Endodermal cell (in vitro differentiated cells): ENCODE measurements at places on chromosomes 16 and 17.

DNA sequence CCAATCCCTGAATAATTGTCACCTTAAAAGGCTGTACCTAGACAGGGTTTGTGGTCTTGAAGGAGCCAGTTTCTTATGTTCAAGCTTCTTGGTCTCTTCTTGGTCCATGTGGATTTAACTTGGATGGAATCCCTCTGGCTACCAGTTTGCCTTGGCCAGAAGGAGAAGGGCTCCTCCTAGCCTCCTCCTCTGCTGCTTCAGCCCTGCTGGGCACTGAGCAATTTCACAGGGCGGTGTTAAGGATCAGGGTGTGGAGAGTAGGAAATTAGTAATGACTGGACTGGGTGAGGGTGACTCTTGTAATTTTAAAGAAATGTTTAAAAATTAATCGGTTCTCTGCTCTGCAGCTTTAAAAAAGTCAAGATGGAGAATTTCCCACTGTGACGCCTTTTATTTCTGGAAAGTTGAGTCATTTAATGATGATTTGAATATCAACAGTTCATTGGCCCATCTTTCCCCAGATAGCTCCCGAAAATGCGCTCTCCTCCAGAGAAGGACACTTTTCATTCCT is 96.4 kb downstream of the MSI2 start:
- no peak for DNase-seq

DNA sequence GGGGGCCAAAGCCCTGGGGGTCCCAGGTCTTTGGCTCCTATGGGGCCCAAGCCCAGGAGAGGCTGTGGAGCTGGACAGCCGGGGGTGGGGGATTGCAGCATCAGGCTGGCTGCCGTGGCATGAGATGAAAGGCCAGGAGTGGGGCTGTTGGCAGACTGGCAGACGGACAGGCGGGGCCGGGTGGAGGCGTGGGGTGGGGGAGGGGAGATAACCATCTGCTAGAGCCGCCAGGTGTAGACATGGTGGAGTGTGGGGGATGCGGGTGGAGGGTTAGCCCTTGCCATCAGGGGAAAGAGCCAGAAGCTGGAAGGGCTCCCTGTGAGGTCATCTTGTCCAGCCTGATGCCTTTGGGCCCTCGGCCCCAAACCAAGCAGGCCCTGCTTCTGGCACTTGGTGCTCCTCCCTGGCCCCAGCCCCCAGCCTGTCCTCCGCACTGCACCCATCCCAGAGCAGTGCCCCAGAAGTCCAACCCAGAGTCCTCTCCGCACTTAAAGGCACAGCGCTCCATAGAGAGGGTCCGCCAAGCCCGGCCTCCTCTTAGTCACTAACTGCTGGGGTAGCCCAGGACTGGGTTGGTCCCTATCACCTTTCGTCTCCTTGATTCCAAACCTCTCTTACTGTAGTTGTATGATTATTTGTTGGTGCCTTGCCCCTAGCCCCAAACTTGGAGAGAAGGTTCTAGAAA is 33.3 kb upstream of the DLX4 start:
- DNase-seq: no peak

- no peak for DNase-seq
These were observed 23.0 kb downstream of the DNAH2 start for GRCh38 chr17:7740481-7741001.

DNA sequence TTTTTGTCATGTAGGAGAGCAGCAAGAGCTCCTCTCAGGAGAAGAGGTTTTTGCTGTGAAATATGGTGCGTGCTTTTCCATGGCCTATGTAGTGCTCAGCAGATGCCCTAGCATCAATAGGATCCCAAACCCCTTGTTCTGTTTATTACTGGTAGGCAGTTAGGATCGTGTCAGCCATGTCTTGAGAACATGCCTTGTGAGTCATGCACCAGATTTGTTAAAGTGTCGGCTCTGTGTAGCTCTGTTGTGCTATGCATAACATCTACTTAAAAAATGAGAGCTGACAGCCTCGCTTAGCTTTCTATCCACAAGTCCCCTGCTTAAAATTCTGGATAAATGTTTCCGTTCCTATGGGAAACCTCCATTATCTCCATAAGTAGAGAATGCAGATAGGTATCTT is 4.4 kb upstream of the EIF4A3 start:
- no peak for DNase-seq

DNA sequence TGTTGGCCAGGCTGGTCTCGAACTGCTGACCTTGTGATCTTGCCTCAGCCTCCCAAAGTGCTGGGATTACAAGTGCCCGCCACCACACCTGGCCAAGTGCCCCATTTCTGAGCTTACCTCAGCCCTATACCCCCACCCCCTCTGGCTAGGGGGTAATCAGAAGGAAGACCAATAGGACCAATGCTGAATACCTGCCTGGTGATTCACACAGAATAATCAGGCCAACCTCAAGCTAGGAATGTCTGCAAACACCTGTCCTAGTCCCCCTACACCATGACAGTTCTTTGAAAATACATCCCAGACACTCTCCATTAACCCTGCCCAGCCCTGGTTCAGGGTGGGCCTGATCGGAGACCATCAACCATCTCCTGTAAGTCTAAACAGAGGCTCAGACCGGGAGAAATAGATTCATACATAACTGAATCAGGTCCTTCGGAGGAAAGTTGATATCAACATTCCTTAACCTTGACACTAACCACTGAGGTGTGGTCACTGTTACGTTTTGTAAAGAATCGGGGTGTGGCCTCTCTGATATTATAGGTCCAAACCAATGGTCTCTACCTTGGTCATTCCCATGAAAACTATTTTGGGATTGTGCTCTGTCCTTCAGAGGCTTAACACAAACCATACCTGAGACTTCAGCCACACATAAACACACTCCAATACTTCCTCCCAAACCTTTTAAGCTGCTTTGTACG is 130.8 kb downstream of the GAS7 start:
- no peak for DNase-seq

DNA sequence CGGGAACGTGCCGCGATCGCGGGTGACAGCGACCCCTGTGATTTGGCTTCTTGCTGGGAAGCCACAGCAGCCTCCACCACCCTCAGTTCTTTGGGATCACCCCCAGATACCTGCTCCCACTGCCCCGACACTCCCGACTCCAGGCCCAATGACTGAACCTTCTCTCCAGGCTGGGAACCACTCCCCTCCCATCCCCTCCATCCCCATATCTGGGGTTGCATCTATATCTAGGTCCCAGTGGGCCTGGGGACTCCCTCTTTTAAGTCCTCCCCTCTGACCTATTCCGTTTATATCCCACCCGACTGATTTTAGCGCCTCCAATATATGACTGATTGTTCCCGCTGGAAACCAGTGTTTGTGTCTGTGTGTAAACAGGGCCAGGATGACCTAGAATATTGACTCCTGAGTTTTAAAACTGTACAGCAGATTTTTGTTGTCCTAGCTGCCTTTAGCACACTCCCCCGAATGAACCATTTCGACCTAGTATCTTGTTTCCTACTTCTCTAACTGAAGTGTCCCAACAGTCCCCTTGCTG is 667 bp downstream of the PSMD3 start:
- DNase-seq: no peak

DNA sequence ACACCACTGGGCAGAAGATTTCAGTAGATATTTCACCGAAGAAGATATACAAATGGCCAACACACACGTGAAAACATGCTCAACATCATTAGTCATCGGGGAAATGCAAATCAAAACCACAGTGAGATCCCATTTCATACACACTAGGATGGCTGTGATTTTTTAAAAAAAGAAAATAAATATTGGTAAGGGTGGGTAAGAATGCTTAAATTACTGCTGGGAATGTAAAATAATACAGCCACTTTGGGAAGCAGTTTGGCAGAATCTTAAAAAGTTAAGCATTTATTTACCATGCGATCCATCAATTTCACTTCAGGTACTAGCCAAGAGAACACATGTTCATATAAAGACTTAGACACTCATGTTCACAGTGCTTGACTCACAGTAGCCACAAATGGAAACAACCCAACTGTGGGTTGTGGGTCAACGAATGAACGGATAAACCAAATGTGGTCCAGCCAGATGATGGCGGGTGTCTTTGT is 6.5 kb upstream of the C16orf74 start:
- DNase-seq: no peak

DNA sequence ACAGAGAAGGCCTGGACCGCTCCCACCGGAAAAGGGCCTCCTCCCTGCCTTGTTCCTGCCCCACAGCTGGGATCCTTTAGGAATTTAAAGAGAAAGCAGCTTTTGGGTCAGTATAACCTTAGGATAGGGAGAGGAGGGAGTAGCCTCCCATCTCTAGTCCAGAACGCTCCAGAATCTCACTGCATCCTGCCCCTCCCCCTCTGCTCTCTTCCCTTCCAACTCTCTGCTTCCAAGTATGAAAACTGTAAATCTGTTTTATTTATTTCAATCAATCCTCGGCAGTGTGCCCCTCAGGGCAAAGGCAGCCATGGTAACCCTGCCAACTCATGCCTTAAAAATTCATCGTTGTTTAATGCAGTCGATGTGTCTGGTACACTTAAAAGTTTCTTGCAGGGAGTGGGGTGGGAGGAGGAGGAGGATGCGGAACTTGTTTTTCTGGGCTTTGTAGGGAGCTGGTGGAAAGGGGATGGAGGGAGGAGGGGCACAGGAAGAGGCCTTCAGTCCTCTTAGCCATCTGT is 21.2 kb upstream of the MTSS2 start:
- no peak for DNase-seq

DNA sequence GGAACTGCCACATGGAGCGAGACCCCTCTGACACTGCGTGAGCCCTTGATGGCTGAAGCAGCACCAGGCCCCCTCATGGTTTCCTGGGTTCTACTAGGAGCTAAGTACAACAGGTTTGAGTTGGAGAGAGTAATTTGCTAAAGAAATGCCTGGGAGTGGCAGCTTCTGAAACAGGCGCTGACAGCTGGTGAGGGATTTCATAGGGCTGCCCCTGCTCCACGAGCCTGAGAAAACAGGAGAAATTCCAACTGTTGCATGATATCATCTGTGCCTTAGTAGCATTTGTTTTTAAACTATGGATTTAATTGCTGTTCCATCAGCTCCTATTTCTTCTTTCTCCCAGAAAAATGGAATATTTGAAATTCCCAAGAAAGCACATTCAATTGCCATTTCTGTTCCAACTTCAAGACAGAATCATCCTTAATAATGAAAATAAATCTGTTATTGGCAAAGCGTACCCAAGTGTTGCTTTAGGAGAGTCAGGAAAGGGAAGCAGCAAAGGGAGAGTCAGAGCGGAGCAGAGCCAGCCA is 78.8 kb upstream of the ANKFN1 start:
- DNase-seq: no peak

- DNase-seq: no peak
These were observed 120.5 kb downstream of the ZNF778 start for GRCh38 chr16:89337965-89338364.

GRCh38 chr16:48244080-48244862 is at the start of gene LONP2:
LONP2 (plus strand) TSS chr16:48244300; CDS start chr16:48244389, 89 bp downstream.
- DNase-seq: peak; percentile 97

DNA sequence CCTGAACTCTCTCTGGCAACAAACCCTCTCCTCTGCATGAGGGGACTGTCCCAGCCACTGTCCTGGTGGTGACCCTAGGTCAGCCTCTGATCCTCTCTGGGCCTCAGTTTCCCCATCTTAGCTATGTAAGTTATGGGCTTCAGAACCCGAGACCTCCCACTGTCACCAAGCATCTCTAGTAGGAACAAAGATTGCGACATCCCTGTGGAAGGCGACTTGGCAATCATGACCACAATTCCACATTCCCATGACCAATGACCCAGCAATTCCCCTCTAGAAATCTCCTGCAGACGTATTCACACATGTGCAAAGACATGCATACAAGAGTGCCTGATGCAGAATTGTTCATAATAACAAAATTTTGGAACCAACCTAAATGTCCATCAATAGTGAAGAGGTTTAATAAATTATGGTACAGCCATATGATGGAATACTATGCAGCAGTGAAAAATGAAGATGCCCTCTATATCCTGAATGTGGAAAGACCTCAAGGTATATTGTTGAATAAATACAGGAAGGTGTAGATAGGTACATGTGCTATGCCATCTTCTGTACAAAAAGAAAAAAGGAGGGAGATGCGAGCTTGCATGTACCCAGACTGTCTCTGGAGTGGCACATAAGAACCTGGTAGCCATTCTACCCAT is 21.2 kb downstream of the CNGB1 start:
- DNase-seq: no peak

GRCh38 chr17:66691644-66692420 is 143.1 kb upstream of the CACNG5 start:
- peak; percentile 70 for DNase-seq

DNA sequence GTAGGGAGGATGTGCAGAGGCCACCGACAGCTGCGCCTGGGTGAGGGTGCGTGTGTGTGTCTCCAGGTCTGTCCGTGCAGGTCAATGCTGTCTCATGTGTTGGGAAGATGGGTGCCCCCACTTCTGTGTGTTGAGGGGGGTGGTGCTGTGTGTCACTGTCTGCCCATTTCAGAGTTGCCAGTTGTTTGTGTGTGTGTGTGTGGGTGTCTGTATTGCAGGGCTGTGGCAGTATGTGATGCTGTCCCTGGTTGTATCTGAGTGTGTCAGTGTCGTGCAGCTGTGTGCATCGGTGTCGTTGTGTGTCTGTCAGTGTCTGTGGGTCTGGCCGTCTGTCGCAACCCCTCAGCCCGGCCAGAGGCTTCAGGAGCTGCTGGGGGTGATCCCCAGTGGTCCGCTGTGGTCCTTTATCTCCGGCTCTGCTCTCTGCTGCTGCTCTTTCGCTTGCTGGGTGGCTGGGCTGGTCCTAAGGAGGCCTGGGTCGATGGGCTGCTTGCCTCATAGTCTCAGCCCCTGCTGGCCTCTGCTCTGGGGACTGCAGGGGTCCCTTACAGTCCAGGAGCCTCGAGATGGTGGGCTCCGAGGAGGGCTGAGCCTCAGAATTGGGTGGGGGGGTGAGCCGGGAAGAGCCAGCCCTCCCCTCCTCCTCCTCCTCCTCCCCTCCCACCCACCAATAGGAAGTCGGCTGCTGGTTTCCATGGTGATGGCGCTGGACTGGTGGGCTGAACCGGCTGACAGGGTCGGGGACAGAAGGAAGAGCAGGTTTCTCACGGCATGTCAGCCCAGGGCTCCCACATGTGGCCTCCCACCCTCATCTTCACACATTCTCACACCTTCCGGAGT is at the start of gene TSPOAP1:
Gene TSPOAP1 (minus strand): TSS at position 601 of the 840 bp plus-strand sequence. CDS start 875 bp downstream, outside the sequence.
- peak; percentile 89 for DNase-seq

DNA sequence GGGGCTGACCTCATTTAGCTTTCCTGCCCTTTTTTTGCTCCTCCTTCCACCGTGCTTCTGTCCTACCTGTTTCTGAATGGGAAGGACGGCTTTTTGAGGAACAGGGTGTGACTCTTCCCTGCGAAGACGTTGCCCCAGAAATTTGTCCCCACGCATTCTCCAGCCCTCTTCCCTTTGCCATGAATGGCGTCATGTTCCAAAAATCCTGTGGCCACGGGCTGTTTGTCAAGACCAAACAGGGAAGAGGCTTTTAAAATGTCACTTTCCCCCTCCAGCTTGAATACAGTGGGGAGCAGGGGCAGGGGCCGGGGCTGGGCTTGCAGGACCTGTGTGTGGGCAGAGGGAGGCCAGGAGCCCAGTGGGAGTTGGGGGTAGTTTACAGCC is 13.9 kb downstream of the MPRIP start:
- DNase-seq: no peak
